ENCODE measurements at places on chromosomes 5 and 9.

- DNase-seq = no peak
These were observed 24.7 kb upstream of the CETN3 start for GRCh38 chr5:90434116-90434714.

DNA sequence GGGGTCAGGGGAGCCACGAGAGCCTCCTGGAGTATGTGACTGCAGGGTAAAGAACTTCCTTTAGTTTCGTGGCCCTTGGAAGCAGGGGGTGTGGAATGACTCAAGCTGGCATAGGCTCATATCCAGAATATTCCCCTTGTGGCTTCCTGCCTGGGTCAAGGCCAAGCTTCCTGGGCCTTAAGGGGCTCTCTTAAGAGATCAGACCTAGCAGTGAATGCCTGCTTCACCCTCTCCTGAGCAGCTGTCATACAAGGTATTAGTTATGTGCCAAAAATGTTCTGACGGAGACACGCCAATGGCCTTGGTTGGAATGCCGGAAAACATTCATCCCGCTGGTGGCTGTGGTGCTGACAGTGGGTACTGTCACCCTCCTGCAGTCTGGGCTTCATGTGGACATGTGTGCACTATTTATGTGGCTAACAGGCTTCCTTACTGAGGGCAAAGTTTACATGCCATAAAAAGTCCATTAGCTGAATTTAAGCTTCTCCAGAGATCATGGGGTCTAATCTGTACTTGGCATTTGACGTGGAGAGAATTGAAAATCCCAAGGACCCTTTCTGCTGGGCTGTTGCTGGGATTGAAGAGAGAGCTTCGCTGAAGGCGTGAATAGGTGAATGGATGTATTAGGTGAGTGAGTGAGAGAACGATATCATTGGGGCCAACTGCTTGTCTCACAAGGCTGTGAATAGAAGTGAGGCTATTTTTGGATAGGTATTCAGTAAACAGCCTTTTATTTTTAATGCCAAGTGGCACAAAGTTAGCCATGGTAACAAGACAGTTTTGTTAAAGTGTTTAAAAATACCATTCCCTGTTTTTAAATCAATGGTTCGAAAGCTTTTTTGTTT, 156.8 kb downstream of the MACROH2A1 start:
- peak; percentile 75 for DNase-seq

DNA sequence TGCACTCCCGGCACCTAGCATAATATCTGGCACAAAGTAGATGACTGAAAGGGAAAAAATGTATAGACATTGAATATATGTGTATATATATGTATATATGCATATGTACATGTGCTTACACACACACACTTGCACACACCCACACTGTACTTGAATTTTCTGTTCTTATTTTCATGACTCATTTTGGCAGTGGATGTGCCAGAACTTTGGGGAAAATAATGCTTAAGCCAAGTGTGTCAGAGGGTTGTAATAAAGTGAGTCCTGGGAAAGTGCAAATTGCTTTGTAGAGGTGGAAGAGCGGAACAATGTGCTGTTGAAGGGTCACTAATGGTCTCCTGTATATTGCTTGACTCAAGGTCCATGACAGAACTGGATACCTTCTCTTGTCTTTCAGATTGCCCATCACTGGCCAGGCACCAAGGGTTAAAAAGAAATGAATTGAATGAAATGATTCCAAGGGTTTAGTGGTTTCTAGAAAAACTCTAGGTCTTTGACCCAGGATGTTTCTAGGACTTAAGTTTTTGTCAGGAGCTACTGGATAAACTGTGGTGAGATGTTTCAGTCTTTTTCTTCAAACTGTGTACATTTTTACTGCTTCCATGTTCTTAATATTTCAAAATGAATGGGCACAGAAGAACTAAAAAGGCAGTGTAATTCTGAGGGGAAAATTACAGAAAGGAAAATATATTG, 129.9 kb upstream of the MOCS2 start:
- DNase-seq = no peak

DNA sequence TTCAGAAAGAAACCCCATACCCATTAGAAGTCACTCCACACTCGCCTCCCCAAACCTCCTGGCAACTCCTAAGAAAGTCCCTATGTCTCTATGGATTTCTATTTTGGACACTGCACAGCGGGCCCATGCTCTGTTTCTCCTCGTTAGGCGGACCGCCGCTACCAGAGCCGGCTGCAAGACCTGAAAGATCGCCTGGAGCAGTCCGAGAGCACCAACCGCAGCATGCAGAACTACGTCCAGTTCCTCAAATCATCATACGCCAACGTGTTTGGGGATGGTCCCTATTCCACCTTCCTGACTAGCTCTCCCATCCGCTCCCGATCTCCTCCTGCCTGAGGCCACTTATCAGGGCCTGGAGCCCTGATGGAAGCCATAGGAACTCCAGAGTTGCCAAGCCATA, 4.6 kb upstream of the GLE1 start:
- DNase-seq = no peak

- no peak for DNase-seq
These were observed 147.3 kb downstream of the KCTD16 start for GRCh38 chr5:144318011-144318410.

- DNase-seq = no peak
These were observed 167.5 kb downstream of the TLE1 start for GRCh38 chr9:81521892-81522291.
